ENCODE measurements at places on chromosomes 2 and 18. TPM values are rescaled to one million over a fixed set of nuclear protein-coding genes. Genes with fewer than 3 reads are reported as not detected.

Gene UGT1A4
- not detected for total RNA-seq

Gene G6PC2
- not detected for total RNA-seq

Gene SLC9A4
- total RNA-seq = under 0.01 TPM

Gene TNFRSF11A
- 0.09 TPM for total RNA-seq

Data from smooth muscle cell of bladder (primary cell).